ENCODE measurements at places on chromosomes 5 and 9.

GRCh38 chr9:68747043-68747533 lies 42.0 kb downstream of the PIP5K1B start:
- peak; percentile 29 for DNase-seq

- peak; percentile 58 for DNase-seq
Observed at GRCh38 chr9:126681336-126681735, 67.6 kb downstream of the LMX1B start.

GRCh38 chr5:126370796-126371718 lies 52.2 kb upstream of the GRAMD2B start:
- no peak for DNase-seq

- DNase-seq = no peak
Observed at GRCh38 chr9:105138306-105138801, 106.1 kb upstream of the SLC44A1 start.

DNA sequence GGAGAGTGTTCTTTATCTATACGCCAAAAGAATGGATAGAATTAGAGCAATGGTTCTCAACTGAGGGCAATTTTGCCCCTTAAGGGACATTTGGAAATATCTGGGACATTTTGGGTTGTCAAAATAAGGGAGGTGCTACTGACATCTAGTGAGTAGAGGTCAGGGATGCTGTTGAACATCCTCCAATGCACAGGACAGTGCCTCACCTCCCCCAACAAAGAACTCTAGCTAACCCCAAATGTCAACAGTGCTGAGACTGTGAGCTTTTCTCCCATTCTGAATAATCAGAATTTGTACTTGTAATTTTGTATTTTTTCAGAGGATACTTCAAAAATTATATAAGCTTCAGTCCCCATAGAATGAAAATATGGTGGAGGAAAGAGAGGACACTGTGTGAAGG lies 8.6 kb upstream of the SMC5 start:
- DNase-seq = no peak

DNA sequence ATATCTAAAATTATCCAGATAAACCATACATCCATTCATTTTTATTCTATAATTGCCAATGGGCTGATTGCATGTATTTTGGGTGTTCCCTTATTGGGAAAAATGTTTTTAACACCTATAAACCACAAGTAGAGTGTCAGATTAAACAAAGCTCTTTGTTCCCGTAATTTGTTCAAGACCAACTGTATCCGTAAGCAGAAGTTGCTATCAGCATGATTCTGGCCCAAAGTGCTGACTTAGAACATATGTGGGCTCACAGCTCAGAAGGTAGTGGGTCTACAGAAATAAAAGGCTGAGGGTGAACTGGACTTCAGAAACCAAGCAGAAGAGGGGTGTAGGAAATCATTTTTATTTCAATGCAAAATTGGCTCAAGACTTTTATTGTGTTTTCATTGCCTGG lies 23.5 kb upstream of the IL7R start:
- no peak for DNase-seq

DNA sequence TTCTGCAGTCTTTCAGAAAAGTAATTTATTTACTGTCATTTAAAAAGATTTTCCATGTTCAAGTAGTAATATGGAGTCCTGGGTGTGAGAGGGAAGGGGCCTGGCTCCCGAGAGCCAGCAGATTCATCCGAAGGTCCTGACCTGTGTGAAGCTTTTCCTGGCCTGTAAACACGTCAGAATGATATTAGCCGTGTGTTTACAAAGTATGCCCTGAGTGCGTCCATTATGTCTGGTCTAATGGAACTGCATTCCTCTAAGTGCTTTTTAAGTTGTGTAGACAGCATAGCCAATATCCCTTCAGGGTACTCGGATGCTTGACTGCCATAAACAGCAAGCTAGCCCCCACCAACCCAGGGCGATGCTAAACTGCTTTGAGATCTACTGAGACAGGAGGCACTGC lies 495.2 kb downstream of the AGTPBP1 start:
- DNase-seq = peak; percentile 69

DNA sequence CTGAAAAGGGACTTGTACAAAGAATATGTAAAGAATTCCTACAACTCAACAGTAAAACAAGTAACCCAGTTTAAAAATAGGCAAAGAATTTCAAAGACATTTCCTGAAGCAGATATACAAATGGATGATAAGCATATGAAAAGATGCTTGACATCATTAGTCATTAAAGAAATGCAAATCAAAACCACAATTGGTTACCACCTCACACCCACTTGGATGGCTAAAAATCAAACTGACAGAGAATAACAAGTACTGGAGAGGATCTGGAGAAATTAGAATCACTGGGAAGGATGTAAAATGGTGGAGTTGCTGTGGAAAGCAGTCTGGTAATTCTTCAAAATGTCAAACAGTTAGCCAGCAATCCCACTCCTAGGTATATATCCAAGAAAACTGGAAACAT lies 12.5 kb upstream of the FOXE1 start:
- DNase-seq = no peak

- no peak for DNase-seq
Observed at GRCh38 chr5:1703352-1704050, 96.1 kb downstream of the MRPL36 start.

GRCh38 chr9:85156652-85157051 lies 487.1 kb downstream of the NTRK2 start:
- peak; percentile 65 for DNase-seq

GRCh38 chr5:44385291-44385900 lies 3.8 kb downstream of the FGF10 start:
- DNase-seq = peak; percentile 14

GRCh38 chr5:72451741-72452505 lies 55.3 kb downstream of the ZNF366 start:
- DNase-seq = no peak
